Activated CD8-positive, alpha-beta memory T cell treated with anti-CD3 and anti-CD28 coated beads for 48 hours (primary cell): ENCODE measurements at places on chromosomes 7 and 10.

DNA sequence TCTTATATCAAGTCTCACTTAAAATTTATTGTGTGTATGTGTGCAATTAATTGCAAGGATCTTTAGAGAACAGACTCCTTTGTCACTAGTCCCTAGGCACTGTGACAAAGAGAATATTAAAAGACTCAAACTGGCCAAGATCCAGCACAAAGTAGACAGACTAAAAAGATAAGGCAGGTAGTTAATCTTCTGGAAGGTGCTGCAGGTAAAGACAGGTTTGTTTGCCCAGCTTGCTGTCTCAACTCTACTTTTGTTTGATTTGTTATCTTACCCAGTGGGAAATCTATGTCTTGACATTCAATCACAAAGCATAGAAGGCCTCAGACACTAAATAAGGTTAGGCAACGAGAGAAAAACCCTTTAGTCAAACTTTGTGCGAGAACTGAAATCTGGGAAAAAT is 807.9 kb upstream of the LRRN3 start:
- no peak for DNase-seq

- DNase-seq: no peak
Measured at GRCh38 chr10:97629289-97629688, 4.0 kb downstream of the MORN4 start.

- DNase-seq: no peak
Measured at GRCh38 chr7:75690121-75690523, 48.6 kb downstream of the HIP1 start.

GRCh38 chr10:11169976-11170375 is 152.3 kb downstream of the CELF2 start:
- DNase-seq: no peak

DNA sequence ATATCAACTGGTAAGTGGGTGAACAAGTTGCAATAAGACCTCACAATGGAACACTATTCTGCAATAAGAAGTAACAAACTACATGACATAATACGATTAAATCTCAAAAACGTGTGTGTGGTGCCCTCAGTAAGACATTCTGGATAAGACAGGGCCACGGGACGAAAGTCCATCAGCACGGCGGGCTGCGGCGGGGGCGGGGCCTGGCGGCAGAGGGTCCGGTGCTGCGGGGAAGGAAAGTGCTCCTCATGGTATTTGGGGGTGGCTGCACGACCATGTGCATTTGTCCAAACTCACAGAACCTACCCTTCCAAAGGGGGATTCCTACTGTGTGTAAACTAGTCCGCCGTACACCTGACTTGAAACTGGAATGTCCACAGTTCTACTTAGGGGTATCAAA is 341.8 kb downstream of the TCERG1L start:
- DNase-seq: no peak

DNA sequence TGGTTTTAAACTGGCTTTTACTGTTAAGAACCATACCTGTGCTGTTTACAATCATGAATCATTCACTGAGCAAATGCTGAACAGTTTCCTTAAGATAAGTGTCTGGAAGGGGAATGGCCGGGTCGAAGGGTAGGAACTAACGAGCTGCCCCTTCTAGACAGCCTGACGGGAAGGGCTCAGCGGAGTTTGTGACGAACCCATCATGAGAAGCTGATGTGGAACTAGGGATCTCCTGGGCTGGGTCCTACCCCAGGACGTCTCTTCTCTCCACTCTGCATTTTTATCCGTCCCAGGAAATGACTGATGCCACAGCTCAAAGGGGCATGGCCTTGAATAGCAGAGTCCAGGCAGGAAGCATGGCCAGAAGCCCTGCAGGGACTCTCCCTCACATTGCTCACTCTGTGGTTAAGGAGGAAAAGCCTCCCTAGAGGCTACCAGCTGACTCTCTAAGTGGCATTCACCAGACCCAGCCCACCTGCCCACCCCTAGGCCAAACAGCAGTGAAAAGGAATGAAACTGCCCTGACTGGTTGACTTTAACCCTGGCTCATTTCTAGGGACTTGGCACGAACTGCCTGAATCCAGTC is 112.0 kb downstream of the PFKFB3 start:
- DNase-seq: no peak

DNA sequence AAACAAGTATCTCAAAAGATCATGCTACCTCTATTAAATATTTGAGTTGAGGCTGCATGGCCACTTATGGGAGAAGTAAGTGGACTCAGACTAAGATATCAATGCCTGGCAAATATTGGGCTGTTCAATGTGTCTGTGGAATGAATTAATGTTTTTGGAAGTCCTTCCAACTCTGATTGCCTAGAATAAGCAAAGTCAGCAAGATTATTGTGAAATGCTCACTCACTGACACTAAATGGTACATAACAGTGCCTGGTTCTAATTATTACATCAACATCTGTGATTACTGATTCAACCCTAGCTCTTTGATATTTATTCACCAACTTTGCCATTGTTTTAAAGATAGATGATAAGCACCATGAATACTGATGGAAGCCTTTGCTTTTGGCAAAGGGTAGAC is 45.5 kb upstream of the HDAC9 start:
- no peak for DNase-seq

DNA sequence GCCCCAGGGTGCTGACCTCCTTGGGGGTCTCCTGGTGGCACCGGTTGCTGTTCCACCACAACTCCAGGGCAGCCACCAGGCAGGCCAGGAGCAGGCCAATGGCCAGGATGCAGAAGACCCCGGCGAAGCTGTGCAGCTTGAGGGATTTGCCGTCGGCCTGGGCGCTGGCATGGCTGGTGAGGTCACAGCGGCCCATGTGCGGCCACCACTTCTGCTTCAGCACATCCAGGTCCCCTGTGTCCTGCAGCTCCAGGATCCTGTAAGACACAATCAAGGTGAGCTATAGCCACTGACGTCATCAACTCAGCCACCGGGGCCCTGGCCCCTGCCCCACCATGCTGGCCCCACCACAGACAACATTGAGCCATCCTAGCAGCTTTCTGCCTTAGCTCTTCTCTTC is 753.2 kb downstream of the GRID1 start:
- no peak for DNase-seq

GRCh38 chr7:125930848-125931247 is 1001.2 kb upstream of the POT1 start:
- no peak for DNase-seq

GRCh38 chr7:55405856-55406541 is 40.9 kb downstream of the LANCL2 start:
- DNase-seq: no peak

- no peak for DNase-seq
Measured at GRCh38 chr10:68047554-68048327, 27.3 kb downstream of the HERC4 start.

DNA sequence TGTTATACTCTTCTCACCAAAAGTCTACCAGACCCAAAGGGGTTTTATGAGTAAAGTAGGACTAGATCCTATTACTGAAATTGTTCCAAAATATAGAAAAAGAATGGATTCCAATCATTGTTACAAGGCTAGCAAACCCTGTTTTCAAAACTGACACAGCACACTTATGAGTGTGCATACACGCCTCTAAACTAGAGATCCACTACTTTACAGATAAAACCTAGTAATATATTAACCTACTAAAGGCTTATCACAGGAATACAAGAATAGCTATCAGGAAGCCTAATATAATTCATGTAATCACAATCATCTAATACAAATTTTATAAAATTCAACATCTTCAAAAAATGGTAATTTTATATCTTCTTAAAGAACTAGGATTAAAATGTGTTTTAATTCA is 52.2 kb downstream of the ERCC6 start:
- DNase-seq: no peak

DNA sequence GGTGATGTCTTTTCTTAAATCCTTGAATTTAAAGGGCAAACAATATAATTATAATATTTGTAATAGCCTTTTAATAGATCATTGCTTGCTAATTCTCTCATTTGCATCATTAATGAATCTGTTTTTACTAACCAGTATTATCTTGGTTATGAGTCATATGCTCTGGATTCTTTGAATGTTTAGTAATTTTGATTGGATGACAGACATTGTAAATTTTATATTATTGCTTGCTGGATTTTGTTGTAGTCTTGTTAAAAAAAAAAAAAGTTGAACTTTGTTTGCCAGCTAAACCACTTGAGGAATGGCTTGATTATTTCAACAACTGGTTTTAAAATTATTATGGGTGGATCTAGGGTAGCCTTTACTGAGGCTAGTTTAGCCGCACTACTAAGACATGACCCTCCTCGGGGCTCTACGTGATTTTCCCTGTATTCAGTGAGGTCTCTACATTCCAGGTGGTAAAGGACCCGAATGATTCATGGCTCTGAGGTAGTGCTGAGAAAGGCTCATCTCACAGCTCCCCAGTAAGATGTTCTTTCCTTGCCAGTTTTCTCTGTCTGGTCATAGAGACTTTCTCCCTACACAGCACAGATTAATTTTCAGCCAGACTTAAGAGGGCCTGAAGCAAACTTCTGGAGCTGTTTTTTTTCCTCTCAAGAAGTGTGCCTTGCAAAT is 8.5 kb downstream of the C10orf90 start:
- DNase-seq: no peak

DNA sequence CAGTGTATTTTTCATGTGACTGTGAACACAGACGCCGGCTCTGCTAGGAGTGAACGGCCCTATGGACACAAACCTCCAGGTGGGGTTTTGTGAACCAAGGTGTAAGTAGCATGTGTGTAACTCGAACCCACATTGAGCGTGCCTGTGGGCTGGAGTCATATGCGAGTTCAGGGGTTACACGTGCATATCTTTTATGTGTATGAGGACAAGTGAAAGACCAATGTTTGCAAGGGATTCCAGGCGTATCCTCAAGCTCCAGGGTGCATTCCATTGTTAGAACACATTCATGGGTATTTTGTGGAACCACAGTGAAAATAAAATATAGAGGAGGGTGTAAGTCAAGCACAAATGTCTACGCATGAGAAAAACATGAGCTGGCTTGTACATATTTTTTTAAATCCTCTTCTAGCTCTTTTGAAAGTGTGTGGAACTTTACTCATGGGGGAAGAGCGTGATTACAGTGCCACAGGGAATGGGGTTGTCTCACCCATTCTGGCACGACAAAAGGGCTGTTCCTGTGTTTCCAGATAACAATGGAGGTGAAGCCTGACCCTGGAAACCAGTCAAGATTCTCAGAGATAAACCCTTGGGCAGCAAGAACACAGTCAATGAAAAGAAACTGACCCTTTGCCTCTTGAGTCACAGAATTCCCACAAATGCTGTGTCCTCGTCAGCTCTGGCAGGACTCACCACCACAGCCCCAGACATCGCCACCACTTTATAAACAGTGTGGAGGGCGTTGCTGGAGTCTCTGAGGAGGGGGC is 37.0 kb upstream of the GOT1 start:
- DNase-seq: no peak

GRCh38 chr7:81956520-81956919 is 186.7 kb upstream of the HGF start:
- DNase-seq: no peak

DNA sequence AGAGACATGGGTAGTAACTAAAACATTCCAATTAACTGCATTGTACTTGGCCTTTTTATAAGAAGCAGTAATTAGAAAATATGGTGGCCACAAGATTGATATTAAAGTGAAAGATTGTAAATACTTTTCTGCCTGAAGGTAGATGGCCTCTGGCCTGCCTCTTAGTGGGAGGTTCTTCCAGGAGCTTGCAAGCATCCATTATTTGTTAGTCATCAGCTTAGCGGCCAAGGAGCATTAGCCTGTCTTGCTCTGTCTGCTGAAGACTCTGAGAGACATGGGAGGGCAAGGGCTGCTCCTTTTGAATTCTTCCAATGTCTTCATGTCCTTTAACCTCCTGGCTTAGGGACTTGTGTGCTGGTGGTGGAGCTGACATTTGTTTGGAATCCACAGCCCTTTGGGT is 80.4 kb downstream of the TCF7L2 start:
- no peak for DNase-seq

DNA sequence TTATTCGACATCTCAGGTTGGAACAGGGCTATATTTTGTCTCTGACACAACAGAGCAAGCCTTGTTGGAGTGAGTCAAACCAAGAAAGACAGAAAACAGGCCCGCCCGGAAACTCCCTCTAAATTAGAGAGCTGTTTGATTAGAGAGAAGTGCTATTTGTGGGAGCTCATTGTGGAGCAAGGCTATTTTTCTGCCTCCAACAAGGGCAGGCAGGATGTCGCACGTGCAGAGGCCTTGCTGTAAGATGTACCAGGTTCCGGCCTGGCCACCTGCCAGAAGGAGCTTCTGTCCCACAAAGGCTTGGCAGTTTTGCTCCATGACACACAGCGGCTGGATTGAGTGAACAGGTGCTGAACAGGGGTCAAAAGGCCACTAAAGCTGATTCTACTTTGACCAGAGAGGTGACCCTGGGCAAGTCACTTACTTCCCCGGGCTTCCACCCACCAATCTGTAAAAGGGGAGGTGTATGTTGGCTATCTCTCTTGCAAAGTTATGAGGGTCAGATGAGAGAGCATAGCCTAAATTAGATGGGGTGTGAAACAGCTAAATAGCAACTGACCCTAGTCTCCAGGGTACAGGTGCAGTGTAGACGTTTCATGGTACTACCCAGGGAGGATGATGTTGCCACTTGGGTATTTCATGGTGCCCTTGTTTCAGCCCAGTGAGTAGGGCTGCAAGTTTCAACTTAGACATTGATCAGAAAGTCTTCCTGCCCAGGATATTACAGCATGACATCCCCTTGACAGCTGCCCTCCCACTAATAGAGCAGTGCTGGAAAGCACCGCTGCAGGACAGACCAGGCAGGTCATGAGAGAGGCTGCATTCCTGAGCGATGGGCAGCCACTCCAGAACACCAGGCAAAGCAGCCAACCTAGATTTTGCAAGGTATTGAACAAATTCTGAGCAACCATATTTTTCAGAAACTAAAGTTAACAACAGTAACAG is 62.0 kb downstream of the VSTM4 start:
- no peak for DNase-seq

DNA sequence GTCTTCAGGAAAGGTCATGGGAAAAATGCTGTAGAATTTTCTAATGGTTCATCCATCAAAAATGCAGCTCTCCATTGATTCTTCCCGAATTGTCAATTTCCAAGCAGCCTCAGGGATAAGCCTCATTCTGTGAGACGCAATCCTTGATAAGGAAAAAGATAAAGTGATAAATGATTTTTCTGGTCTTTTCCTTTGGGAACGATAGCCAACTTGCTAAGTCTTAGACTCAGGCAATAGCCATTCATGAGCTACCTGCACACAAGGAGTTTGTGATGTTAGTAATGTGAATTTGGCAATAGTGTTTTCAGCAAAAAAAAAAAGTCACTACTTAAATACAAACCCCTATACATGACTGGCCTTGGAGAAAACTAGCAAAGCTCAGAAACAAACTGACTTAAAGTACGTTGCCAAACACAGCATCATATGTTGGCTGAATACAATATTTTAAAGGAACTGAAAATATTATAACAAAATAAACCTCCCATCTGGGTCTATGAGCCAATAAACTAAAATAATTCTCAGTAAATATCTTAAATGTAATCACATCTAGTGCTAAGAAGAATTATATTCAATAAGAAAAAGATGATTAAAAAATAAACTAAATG is 75.5 kb downstream of the KLF6 start:
- no peak for DNase-seq

DNA sequence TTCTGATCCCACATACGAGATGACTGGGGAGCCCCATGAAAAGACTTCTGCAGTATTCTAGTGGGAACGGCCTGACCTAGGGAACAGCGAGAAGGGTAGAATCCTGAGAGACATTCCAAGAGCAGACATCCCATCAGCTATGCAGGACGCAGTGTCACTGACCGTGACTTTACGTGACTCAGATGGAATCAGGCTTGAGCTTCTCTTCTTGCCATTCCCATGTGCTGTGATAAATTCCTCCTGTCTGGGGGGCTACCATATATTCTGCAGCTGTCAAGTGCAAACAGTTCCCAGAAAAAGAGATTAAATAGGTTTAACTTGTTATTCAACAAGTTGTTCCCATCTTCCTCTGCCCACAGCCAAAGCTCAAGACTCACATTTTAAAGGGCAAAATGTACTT is 73.1 kb upstream of the PDE1C start:
- DNase-seq: no peak
